ENCODE measurements at places on chromosomes 11 and 22. TPM values are rescaled to one million over a fixed set of nuclear protein-coding genes. Genes with fewer than 3 reads are reported as not detected.

FOLR2 gene
- not detected for total RNA-seq

MMP12 gene
- 9.1 TPM for total RNA-seq

PRR14L gene
- total RNA-seq: 15.2 TPM

DTX4 gene
- total RNA-seq: 0.35 TPM

USP47 gene
- total RNA-seq: 65.1 TPM

MUC5AC gene
- total RNA-seq: not detected

TBX1 gene
- not detected for total RNA-seq

STK33 gene
- 0.45 TPM for total RNA-seq

P4HA3 gene
- total RNA-seq: 19.2 TPM

OAF gene
- total RNA-seq: 9.7 TPM

CARD18 gene
- total RNA-seq: not detected

KCNJ11 gene
- total RNA-seq: not detected

RAG1 gene
- 0.12 TPM for total RNA-seq

FANCF gene
- 2.6 TPM for total RNA-seq

HMGXB4 gene
- 12.2 TPM for total RNA-seq

ACTN3 gene
- under 0.01 TPM for total RNA-seq

MS4A2 gene
- not detected for total RNA-seq

KCNJ4 gene
- not detected for total RNA-seq

SESN3 gene
- total RNA-seq: 22.6 TPM

GLYATL2 gene
- total RNA-seq: not detected

GSTT2B gene
- total RNA-seq: 9.5 TPM

KCNQ1 gene
- not detected for total RNA-seq

EFCAB6 gene
- 1.1 TPM for total RNA-seq

MS4A3 gene
- total RNA-seq: not detected

TMEM86A gene
- 0.47 TPM for total RNA-seq

OR2D2 gene
- total RNA-seq: not detected

YPEL1 gene
- total RNA-seq: 0.98 TPM

Measured in smooth muscle cell of the coronary artery (primary cell).